ENCODE measurements at places on chromosomes 4 and X.

GRCh38 chrX:38494239-38494823 lies 67.0 kb upstream of the TSPAN7 start:
- DNase-seq: no peak

- DNase-seq: no peak
These were observed 171.4 kb downstream of the PPARGC1A start for GRCh38 chr4:23718435-23718834.

- no peak for DNase-seq
These were observed 11.9 kb upstream of the TRIML1 start for GRCh38 chr4:188127214-188127874.

GRCh38 chr4:141283563-141283962 lies 62.9 kb downstream of the ZNF330 start:
- DNase-seq: no peak

- DNase-seq: no peak
These were observed 64.3 kb upstream of the FTHL17 start for GRCh38 chrX:31136144-31136611.

DNA sequence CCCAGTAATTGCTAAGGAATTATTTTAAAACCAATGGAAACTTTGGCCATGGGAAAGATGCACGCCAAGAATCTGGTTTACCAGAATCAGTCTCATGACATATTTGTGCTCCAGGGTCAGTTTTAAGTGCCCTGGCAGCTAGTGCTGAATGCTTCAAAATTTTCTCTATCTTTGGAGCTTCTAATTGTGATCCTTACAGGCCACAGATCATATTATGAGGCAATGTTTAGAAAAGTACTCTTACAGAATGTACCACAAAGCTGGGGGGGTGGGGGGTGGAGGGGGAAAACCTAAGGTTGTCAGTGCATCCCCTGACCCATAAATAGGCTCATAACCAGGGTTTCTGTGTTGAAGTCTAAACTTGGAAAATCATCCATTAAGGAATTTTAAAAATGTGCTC lies 514.5 kb downstream of the INPP4B start:
- DNase-seq: no peak

GRCh38 chr4:52059372-52059771 lies 8.3 kb downstream of the SPATA18 start:
- DNase-seq: no peak

GRCh38 chr4:143700416-143701352 lies at the start of gene FREM3:
Gene FREM3, minus strand, starts transcription at chr4:143700675. Its CDS starts 0 bp downstream, at chr4:143700675.
- DNase-seq: no peak

DNA sequence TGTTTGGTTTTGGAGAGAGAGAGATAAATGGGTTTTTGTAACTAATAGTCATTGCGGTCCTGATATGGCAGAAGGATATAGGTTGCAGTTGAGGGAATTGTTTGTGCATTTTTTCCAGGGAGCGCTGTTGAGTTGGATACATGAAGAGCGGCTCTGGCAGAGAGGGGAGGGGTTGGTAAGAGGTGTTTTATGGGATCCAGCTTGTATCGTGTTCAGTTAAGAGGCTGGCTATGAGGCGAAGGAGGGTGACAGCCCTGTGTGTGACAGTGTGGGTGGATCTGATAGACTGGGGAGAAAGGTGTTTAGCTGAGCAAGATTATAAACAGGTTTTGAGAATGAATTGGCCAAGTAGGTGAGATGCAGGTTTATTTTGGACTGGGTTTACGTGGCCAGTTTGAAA lies 1.5 kb downstream of the SPANXN4 start:
- no peak for DNase-seq
